ENCODE measurements at places on chromosomes 4 and X.
A peak's percentile ranks its signal among the peaks of the same experiment; 100 is the strongest.

GRCh38 chr4:139872274-139872673 lies 206.7 kb downstream of the MGST2 start:
- DNase-seq: no peak

DNA sequence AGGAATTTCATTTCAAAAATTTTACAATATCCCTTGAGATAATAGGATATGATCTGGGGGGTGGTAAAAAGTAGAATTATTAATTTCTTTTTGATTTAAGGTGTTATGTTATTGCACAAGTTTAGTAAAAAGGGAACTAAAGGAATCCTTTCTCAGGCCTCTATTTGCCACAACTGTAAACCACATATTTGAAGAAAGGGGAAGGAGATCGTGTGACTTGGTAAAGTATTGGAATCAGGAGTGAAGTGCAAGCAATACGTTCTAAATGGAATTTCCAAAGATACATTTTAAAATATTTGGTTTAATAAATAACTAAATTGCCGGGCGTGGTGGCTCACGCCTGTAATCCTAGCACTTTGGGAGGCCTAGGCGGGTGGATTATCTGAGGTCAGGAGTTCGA lies 35.3 kb upstream of the SCRG1 start:
- no peak for DNase-seq

GRCh38 chr4:57401586-57401985 lies 291.4 kb upstream of the IGFBP7 start:
- DNase-seq: no peak

DNA sequence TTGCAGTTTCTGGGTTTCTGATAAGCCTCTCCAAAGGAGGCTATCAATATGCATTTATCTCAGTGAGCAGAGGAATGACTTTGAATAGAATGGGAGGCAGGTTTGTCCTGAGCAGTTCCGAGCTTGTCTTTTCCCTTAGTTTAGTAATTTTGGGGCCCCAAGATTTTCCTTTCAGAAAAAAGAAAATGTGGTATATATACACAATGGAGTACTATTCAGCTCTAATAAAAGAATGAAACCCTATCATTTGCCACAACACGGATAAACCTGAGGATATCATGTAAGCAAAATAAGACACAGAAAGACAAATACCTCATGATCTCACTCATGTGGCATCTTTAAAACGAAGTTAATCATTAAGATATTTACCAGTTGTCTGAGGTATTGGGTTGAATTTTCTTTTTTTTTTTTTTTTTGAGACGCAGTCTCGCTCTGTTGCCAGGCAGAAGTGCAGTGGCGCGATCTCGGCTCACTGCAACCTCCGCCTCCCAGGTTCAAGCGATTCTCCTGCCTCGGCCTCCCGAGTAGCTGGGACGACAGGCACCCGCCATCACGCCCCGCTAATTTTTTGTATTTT lies 540 bp downstream of the ZNF721 start:
- no peak for DNase-seq

GRCh38 chr4:8000721-8001491 lies 61.2 kb upstream of the AFAP1 start:
- no peak for DNase-seq

GRCh38 chrX:136674270-136674985 lies 26.5 kb downstream of the CD40LG start:
- DNase-seq: no peak

DNA sequence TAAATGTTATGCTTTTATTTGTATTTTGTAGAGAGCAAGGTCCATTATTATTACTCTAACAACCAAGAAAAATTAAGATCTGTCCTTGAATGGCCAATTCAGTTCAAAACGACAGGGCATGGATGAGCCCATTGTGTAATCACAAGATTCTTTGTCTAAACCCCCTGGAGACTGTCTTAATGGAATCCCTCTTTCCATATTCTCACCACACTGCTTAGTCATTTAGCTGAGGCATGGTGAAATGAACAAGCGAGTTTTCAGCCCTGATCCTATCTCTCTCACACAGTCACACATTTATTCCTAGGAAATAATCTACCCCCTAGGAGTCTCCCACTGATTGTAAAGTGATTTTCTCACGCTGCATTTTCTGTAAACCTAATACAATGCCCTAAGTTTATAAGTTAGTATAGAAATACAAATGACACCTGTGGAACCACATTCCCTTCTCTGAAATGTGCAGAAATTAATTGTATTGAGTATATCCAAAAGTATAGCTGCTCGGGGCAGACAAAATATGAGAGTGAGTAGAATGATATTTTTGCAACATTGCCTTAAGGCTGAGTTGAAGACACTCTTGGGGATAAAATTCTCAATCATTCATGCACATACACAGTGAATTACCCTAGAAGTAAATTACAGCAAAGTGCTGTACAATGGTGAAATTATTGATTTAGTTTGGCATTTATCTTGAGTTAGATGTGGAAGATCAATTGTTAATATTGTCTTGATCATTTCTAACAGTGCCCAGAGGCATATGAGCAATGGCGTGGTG lies 119.7 kb upstream of the PCDH7 start:
- no peak for DNase-seq

GRCh38 chr4:118918388-118918787 lies 29.7 kb downstream of the SYNPO2 start:
- DNase-seq: no peak

GRCh38 chrX:112083624-112084326 lies 1.2 kb upstream of the TRPC5 start:
- DNase-seq: peak; percentile 51

GRCh38 chr4:152485726-152486276 lies 50.1 kb downstream of the FBXW7 start:
- DNase-seq: no peak

DNA sequence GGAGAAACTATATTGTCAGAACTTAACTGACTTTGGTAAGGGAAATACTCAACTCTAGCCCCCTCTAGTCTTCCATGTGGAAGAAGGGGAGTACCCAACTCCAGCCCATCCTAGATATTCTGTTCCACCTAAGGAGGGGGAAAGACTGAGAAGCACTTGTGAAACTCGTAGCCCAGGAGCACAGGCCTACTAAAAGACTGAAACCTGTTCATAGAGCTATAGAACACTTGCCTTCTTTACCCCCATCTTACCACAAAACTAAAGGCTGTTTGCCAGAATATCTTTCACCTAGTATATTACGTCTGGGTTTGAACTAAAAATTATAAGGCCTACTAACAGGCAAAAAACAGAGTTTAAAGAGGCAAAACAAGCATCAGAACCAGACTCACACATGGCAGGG lies 15.5 kb downstream of the CLDN22 start:
- no peak for DNase-seq

DNA sequence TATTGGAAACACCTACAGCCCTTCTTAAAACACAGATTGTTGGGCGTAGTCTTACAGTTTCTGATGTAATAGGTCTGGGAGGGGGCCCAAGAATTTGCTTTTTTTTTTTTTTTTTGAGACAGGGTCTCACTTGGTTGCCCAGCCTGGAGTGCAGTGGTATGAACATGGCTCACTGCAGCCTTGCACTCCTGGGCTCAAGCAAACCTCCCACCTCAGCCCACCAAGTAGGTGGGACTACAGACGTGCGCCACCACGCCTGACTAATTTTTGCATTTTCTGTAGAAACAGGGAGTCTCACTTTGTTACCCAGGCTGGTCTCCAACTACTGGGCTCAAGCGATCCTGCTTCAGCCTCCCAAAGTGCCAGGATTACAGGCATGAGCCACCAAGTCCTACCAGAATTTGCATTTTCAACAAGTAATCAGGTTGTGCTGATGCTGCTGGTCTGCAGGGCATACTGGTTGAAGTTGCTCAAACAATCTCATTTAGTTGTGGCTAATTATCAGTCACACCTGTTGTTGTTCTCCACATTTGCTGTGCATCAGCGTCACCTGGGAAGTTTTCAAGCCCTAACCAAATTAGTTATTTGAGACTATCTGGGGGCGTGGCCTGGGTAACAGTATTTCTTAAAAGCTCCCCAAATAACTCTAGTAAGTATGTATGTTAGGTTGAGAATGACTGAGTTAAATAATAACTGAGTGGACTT lies 14.0 kb downstream of the TMEM154 start:
- DNase-seq: no peak

DNA sequence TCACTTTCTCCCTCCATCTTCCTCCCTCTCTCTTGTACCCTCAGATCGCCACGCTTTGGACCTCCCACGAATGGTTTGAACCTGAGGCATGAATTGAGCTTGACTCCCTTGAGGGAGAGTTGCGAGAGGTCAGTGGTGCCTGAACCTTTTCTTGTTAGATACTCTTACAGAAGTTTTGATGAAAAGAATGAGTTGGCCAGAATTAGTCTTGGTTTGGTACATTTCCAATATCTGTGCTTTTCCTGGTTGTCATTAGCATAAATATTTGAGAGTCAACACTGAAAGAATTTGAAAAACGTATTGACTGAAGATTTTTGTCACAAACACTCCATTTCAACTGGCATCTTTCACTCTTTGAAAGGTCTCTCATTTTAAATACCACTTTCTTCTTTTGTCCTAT lies 510.6 kb upstream of the DIPK2B start:
- DNase-seq: no peak

Measured in left lobe of liver (tissue), 2 donors.